ENCODE measurements at places on chromosomes 7 and 10. TPM values are rescaled to one million over a fixed set of nuclear protein-coding genes. Genes with fewer than 3 reads are reported as not detected.

- DNase-seq: no peak
Measured at GRCh38 chr7:101977249-101977648, 159.8 kb downstream of the CUX1 start.

- DNase-seq: no peak
Measured at GRCh38 chr10:123390332-123390731, 236.1 kb downstream of the BUB3 start.

GRCh38 chr7:126755381-126755780 lies 497.4 kb downstream of the GRM8 start:
- peak; percentile 2 for DNase-seq

DNA sequence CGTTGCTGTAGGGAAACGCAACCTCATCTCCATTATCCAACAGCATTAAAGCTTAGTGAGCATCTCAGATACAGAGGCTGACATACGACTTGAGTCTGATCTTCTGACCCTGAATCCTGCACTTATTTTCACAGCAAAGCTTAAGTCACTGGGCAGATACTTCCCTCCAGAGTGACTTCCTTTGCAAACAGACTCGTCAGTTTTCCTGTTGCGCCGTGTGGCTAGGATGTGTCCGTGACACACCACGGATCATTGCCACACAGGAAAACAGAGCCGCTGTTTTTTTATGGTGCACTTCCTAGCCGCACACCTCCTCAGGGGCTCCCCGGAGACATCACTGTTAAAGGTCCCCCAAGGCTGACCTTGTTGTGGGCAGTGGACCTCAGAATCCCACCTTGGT lies 94.9 kb upstream of the MKI67 start:
- DNase-seq: no peak

GPR26 gene
- not detected for total RNA-seq

GRCh38 chr7:96697822-96698221 lies 11.8 kb downstream of the SEM1 start:
- no peak for DNase-seq

OR9A2 gene
- not detected for total RNA-seq

FGFR2 gene
- not detected for total RNA-seq

GRCh38 chr7:84331616-84332015 lies 137.0 kb upstream of the SEMA3A start:
- DNase-seq: no peak

GRCh38 chr7:138244606-138245005 lies 168.3 kb downstream of the AKR1D1 start:
- no peak for DNase-seq

DNA sequence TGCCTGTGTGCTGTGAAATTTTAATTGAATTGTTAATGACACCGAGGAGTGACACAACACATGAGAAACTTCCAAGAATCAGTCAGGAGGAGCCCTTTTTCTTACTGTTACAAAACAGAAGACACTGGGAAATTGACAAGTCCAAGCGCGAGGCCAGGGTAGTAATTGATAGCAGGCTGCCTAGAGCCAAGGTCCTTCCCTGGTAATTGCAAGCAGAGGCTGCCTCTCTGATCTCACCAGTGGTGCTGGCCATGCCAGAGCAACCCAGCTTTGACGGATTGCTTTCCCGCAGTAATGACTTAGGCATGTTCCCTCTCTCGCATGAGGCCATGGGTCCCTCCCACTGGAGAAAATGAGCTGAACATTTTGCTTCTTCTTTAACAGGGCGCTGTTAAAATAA lies 111.5 kb downstream of the LRMDA start:
- peak; percentile 34 for DNase-seq

GRCh38 chr10:106577266-106577665 lies 587.2 kb downstream of the SORCS1 start:
- DNase-seq: no peak

DRGX gene
- total RNA-seq: not detected

MDFIC gene
- 67.0 TPM for total RNA-seq

CPA4 gene
- total RNA-seq: 90.5 TPM

ADIRF gene
- total RNA-seq: 2.5 TPM

DNA sequence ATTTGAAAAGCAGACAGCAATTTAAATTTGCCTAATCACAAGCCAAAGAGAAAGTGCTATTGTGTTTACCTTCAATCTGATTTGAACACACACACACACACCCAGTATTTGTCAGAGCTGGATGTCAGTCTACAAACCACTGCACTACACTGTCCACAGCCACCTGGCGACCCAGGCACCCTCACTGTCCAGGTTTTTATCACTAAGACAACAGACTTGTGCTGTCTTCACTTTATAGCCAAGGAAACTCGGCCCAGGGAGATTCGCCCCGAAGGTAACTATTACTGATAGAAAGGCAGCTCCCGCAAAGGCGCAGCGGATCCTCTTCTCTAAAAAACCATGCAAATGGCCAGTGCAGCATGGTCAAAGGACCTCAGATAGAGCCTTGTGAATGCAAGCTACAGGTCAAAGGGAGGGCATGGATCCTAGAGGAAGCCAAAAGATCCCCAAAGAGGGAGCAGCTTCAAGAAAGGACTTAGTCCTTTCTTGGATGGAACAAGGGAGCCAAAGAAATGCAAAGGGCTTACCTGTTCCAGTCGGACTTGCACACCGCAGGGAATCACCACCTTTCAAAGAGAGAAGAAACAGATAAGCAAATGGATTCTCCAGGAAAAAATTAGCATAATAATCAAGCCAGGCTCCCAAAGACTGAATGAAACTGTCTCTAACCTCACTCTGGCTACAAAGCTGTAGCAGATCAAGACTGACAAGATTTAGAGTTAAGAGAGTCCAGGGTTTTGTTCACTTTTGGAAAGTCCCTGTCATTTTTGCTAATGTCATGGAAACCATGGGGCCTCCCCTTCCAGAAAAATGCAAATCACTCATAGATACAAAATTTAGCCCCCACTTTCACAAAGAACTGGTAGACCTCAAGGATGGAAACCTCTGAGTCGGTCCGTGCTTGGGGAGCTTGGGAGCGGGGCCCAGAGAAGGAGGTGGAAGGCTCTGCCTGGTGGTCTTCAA lies 101.1 kb downstream of the TNS3 start:
- no peak for DNase-seq

DNA sequence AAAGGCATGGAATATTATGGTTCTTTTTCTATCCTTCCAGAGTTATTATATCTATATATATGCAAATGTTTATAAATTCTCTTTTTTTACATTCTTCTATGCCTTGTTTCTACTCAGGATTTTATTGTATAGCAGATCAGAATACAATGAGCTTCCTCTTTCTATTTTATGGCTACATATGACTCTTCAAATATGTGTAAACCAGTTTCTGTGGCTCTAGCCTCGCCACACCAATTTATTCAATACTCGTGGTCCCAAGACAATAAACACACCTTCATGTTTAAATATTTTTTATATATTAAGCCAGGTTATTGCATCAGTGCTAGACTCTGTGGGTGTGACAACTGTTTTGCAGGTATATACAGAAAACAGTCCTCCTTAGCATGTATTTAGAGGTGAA lies 237.5 kb upstream of the MKLN1 start:
- DNase-seq: no peak

OR13A1 gene
- total RNA-seq: not detected

DNA sequence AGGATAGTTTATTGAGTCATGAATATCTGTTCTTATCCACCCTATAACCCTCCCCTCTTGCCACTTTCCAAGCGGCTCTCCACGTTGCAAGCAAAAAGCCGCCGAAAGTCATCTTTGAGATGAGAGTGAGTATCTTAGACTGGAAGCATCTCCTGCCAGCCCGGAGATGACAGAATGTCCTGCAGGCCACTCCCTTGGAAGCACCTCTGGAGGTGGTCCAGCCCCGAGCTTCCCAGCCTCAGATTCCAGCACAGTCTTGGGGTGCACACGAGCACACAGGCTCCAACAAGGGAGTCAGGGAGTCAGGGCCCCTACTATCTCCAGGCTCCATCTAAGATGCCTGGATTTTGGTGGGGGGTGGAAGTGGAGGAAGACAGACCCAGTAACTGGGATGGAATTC lies 5.5 kb upstream of the ELN start:
- DNase-seq: no peak

- DNase-seq: peak; percentile 89
Measured at GRCh38 chr7:46534664-46535588, 613.9 kb upstream of the IGFBP3 start.

GRCh38 chr10:110366635-110367034 lies 61.9 kb upstream of the SMNDC1 start:
- no peak for DNase-seq

MOGAT3 gene
- total RNA-seq: not detected

OPN1SW gene
- 2.1 TPM for total RNA-seq

DNA sequence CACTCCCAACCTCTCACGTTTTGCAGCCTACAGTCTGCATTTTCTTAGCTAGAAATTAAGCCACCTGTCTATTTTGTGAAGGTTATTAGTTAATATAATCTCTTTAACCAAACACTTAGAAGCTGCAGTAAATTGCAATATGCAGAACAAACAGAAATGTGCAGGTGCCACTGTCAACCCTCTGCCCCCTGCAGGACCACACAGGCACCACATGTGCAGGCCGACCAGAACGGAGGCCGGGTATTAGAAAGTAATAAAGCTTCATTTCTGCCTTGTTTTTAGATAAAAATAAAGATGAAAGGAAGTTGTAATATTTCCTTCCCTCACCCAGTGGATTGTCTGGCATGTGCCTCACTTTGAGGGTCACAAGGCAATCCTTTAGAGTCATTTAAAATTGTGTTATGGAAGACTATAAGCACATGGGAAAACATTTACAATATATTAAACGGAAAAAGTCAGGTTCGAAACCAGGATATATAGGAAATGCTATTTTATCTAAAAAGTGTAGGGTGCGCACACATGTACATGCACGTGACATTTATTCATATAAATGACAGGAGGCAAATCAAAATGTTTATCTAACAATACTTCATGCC lies 158.2 kb downstream of the ARHGAP12 start:
- DNase-seq: no peak

DNA sequence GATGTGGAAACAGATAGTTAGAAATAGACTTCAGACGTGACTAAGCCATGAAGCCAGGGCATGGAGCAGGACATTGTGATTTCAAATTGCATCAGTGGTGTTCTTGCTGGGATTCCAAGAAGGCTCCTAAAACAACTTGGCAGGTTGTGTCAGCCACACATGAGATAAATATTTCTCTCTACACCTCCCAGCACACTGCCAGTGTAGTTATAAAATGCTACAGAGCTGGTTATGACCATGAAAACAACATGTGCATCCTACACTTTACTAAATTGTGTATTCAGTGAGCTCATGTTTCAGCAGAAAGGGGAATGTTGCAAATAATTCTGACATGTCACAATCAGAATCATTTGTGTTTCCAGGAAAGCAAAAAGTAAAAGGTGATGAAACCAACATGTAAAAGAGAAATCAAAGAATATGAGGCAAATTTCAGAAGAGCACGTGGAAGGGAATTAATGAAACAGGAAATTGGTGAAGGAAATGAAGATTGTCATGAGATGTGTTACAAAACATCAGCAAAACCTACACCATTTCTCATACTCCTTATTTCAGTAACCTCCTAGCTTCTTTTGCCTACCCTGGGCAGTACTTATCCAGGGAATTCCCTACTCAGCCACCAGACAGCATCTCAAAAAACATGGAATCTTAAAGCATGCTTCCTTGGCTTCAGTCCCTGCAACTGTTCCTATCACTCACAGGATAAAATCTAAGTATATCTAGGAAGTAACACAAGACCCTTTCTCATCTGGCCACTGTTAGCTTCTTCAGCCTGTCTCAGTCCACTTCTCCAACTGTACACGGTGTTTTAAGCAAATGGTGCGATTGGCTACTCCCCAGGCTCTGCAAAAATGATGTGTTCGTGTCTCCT lies 5.8 kb upstream of the CYP3A7 start:
- DNase-seq: peak; percentile 89

LBX1 gene
- 1.7 TPM for total RNA-seq

LIPJ gene
- not detected for total RNA-seq

ELMO1 gene
- total RNA-seq: not detected

Data from LHCN-M2 (cell line).